Right renal cortex interstitium (tissue), 3 donors: ENCODE measurements at places on chromosomes 6 and 20.

DNA sequence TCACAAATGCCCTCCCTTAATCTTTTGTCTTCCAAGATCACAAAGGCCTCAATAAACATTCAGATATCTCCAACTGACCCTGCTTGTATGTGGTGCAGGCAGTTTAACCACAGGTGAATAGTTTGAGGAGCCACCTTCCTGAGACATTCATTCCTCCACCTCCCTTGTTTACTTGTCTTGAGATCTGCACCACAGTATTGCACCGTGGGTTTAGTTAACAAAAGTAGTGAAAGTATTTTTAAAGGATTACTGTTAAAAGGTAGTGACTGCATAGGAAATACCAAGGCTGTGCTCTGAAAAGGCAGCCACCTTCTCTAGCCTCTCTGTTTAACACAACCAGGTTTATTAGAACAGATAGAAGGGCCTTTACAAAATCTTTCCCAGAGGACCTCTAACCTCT is 46.5 kb downstream of the SESN1 start:
- no peak for DNase-seq

- no peak for DNase-seq
Observed at GRCh38 chr20:59322585-59323454, 22.4 kb downstream of the EDN3 start.

DNA sequence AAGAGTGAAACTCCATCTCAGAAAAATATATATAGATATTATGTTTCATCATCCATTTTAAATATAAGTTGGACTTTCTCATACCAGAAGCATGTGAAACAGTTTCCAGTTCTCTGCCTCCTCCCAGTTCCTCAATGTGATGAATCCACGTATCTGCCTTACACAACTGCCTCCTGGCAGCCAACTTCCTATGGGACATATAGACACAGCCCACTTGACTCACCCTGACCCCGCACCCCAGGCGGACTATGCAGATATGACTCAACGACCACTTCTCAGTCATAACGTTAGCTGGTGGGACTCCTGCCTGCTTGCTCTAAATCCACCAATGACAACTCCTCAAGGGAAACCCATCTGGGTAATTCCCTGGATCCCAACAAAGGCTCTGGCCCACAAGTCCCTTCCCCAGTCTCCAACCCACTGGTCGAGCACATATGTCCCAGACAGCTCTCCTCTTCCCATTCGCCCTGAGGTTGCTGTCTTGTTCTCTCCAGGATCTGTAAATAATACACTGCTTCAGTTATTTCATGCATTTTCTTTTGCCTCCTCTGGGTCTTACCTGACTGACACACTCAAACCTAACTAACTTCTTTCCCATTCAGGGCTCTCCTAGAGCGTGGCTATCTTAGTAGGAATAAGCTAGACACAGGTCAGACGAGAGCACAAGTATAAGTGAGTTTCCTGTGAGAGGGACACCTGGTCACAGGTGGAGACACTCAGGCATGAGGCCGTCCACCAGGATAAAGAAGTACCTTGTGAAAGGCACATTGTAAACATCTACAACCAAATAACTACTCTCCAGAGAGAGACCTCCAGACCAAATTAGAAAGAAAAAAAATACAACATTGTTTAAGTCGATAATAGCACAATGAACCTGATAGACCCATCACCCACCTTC is 548.5 kb downstream of the CD83 start:
- DNase-seq: no peak

DNA sequence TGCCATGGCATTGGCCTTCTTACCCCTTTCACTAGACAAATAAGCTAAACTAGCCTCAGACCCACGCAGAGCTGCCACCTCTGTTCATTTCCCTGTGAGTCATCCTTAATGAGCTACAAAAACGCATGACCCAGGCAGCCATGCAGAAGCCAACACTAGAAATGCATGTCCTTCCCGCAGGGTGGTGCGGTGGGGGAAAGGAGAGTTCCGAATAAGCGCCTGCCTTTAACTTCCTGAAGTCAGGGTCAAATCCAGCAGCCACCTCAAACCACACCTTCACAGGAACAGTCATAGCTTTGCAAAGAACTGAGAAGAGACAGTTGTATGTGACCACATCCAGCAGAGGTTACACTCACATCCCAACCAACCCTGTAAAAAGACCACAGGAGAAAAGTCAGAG is 40.4 kb downstream of the IRF4 start:
- DNase-seq: no peak

DNA sequence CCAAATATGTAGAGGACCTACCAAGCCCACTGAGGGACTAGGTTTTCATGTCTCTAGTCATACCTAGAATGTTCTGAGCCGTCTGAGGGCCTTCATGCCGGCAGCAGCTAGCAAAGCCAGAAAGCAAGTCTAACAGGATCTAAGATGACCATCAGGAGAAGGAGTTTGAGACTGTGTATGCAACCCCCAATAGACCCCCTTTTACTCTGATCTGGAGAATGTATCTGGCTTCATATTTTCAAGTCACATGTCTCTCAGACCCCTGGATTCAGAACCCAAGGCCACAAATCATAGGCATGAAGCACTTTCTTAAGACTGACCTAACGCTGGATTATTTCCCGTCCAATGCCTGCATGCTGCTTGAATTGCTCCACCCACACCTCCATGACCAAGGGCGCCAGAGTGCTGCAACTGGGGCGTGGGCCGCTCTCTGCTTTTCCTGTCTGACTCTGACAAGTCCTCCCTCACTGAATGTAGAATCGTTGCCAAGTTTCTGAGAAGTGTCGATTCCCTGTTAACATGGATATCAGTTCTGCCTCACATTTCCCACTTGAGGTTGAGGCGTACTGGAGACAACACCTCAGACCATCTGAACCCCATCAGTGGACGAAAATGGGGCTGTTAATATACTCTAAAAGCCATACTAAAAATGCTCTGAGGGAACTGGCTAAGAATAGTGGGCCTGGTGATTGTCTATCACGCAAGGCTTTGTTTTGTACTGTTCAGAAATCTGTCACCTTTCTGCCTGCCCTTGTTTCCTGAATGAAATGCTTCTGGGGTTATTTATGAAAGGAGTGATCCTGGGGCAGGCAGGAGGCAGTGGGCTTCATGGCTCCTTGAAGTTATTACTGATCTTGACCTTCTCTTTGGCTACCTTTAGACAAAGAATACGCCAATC is 23.9 kb upstream of the ASXL1 start:
- no peak for DNase-seq

GRCh38 chr6:31922942-31923341 is 4.6 kb upstream of the C2 start:
- DNase-seq: no peak

DNA sequence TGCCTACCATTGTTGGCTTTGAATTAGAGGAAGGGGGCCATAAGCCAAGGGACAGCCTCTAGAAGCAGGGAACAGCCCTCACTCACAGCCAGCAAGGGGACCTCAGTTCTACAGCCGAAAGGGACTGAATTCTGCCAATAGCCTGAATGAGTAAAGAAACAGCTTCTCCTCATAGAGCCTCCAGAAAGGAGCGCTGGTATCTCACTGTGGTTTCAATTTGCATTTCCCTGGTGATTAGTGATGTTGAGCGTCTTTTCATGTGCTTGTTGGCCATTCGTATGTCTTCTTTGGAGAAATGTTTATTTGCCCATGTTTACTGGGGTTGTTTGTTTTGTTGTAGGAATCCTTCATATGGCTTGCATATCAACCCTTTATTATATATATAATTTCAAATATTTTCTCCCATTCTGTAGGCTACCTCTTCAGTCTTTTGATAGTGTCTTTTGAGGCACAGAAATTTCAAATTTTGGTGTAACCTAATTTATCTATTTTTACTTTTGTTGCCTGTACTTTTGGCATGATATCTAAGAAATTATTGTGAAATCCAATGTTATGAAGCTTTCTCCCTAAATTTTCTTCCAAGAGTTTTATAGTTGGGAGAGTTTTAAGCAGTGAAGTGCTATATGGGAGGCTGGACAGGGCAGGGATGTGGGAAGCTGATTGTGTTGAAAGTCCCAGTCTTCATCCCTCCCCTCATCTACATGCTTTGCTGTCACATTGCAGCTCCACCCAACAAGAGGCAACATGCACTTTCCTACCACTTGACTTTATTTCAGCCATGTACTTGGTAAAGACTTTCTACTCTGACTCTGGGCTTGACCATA is 82.3 kb upstream of the SHLD1 start:
- no peak for DNase-seq

GRCh38 chr6:127737009-127737486 is 160.1 kb downstream of the C6orf58 start:
- DNase-seq: peak; percentile 38

- no peak for DNase-seq
Observed at GRCh38 chr6:104500265-104500664, 359.5 kb downstream of the HACE1 start.

DNA sequence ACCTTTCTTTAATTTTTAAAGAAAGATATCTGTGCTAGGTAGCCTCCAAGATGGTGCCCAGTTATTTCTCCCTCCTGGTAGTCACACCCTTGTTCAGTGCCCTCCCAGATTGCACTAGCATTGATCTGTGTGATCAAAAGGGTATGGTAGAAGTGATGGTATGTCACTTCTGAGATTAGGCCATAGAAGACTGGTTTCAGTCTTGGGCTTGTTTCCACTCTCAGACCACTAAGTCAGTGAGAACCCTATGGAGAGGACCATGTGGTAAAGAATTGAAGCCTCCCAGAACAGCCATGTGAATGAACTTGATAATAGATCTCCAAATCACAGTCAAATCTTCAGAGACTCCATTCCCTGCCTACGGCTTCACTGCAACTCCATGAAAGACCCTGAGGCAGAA is 57.3 kb downstream of the THEMIS start:
- no peak for DNase-seq

DNA sequence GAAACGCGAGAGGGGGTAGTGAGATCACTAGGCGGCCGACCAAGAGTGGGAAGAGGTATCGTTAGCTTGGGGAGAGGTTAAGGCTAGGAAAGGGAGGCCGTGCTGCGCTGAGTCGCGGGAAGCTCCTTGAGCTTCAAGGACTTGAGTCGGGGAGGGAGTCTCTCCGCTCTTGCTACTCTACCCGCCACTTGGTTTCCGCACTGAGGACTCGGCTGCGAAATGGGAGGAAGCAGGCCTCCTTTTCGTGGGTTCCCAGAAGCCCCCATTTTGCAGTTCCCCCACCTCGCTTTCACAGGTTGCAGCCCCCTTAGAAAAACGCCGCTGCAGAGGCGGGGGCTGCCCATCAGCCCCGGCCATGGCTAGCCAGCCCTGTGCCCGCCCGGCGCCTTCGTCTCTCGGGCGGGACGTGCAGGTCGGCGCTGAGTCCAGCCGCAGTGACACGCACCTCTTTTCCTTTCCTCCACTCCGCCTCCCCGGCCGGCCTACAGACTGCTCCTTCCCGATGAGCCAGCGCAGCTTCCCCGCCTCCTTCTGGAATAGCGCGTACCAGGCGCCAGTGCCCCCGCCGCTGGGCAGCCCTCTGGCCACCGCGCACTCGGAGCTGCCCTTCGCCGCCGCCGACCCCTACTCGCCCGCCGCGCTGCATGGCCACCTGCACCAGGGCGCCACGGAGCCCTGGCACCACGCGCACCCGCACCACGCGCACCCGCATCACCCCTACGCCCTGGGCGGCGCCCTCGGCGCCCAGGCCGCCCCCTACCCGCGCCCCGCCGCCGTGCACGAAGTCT is 4.9 kb downstream of the VGLL2 start:
- DNase-seq: no peak

DNA sequence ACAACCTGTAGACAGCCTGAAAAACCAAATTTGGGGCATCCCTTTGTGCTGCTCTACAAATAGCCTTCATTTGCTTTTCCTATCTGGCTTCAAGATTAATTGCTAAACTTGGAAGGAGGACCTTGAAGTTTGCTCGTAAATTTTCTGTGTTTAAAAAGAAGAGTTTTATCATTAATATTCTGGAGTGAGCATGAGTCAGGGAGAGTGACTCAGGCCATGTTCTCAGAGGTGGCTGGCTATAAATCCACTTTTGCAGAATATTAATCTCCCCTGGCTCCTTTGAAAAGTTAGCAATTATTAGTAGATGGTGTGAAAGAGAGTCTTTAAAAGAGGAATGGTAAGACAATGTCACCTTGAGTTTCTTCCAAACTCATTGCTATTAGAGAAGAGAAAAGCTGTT is 91.0 kb downstream of the ANKEF1 start:
- DNase-seq: no peak

GRCh38 chr6:125299257-125299656 is 2.5 kb downstream of the HDDC2 start:
- DNase-seq: no peak

DNA sequence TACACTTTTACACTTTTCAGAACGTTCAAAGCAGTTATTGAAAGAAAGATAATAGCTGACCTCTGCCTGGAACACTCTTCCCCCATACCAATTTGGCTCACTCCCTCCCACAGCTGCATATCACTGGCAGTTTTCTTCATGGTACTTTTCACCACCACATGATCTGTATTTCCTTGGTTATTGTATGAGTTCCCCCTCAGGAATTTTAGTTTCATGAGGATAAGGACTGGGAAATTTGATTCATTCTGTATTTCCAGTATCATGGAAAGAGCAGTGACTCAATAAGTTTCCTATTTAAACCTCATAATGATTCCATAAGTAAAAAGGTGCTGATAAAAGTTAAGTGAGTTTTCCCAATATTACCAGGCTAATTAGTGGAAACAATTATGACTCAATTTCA is 16.0 kb downstream of the HTR1B start:
- no peak for DNase-seq

- no peak for DNase-seq
Observed at GRCh38 chr20:16692009-16692408, 37.8 kb upstream of the SNRPB2 start.

- no peak for DNase-seq
Observed at GRCh38 chr6:141657812-141658211, 474.9 kb upstream of the GJE1 start.

GRCh38 chr6:134564705-134565104 is 246.8 kb upstream of the SGK1 start:
- DNase-seq: no peak

GRCh38 chr20:8156235-8157079 is 24.4 kb downstream of the PLCB1 start:
- DNase-seq: no peak

GRCh38 chr6:47264775-47265184 is 44.9 kb downstream of the TNFRSF21 start:
- DNase-seq: no peak

GRCh38 chr20:58627212-58628072 is 23.6 kb upstream of the STX16 start:
- no peak for DNase-seq

GRCh38 chr20:49636447-49636846 is 68.5 kb upstream of the PTGIS start:
- DNase-seq: no peak
